ENCODE measurements at places on chromosomes 7 and 10.

DNA sequence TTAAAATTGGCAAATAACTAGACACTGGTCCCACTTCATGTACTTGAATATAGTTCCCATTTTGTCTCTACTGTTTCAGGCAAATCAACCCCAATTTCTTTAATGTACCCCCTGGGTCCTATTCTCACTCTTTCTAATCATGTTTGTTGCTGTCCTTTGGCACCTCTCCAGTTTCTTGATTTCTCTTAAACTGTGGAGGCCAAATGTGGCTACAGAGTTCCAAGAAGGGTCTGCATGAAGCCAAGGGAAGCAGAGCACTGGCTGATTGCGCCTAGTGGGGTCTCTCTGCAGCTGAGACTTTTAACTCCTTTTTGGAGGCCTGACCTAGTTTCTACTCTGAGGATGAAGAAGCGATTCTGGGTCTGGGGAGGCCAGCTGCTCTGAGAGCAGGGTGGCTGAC lies 6.7 kb upstream of the ADAM12 start:
- no peak for DNase-seq

DNA sequence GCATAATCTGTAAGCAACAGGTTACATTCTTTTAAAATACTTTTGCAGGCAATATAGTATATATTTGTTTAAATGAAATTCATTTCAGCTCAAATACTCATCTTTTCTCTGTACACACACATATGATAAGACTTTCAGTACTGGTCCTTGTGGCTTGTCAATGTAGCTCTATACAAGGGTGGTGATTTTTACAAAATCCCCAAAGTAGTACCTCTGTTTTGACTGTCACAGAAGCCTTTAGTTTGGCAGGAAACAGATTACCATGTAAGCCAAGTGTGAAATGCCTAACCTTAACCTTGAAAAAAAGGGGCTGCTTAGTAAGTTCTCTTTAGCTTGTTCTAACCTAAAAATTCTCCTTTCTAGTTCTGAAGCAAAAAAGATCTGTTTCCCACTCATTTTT lies 87.9 kb downstream of the KCND2 start:
- DNase-seq: no peak

- DNase-seq: no peak
Observed at GRCh38 chr10:90579602-90580242, 278.1 kb downstream of the HTR7 start.

GRCh38 chr7:149252378-149252777 lies 9.6 kb upstream of the ZNF783 start:
- no peak for DNase-seq

DNA sequence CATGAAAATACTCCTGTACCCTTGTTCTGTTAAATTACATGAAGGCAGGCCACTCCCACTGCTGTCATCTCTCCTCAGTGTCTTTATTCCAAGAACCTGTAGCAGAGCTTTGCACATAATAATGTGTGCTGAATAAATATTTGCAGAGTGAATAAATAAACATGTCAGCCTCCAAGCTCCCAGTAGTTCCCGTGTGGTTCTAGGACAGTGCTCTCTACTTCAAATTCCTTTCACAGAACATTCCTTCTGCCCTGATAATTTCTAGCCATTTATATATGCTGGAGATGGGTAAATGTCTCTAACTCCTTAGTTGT lies 20.3 kb upstream of the HYAL4 start:
- DNase-seq: no peak

DNA sequence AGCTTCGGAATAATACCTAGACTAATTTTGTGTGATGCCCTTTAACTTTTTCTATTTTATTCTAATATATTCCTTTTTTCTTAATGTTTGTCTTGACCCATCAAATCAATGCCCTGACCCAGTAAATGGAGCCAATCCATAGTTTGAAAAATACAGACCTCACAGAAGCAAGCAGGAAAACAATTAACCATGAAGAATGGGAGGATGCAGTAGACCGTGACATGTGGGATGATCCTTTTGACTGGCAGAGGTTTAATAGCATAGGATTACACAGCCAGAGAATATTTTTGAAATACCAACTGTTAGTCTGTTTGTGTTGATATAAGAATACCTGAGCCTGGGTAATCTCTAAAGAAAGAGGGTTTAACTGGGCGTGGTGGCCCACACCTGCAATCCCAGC lies 142.6 kb upstream of the NEBL start:
- DNase-seq: no peak

- no peak for DNase-seq
Observed at GRCh38 chr7:77276120-77276519, 76.5 kb upstream of the FGL2 start.

DNA sequence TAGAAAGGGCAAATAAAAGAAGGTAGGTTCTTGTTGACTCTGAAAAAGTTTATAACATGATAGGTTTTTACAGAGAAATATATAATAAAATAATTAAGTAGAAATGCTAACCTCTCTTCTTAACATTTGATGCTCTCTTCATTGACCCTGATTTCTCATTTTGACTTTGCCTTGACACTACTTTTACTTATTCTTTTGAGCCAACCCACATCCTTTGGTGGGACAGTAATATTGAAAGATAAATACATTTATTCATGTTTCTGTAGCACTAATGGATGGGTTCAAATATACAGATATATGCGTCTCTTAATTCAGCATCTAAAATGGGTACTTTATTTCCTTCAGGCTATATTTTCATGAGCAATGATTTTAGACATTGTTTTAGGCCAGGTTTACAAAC lies 34.4 kb downstream of the DDC start:
- DNase-seq: no peak

DNA sequence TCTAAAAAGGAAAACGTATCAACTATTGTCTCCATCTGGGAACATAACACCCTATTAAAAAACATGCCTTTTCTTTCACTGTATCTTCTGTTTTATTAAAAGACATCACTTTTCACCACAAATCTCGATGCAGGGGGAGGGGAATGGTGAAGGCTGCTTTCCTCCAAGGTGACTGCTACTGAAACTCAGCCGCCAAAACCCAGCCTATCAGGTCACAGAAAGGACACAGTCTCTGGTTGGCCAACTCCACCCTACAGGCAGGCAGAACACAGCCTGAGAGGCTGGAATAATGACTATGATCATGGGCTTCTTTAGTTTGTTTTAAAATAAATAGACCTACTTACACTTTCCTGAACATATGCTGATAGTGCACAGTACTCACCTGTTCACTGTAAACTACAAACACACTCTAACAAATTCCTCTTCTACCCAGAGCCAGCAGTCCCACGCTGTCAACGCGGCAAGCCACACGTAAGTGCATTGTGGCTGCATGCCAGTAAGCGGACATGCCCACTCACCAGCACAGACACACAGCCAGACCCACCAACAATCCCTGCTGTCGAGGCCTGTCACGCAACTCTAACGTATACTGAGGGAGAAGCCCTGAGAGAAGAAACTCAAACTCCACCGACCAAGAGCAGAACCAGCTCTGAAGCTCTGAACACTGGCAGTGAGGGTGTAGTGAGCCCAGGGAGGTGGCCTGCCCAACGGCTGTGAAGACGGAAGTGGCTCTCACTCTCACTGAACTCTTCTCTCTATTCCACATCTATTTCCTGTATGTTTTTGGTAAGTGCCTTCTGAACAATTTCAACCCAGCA lies 41.8 kb downstream of the NCAPG2 start:
- DNase-seq: no peak

GRCh38 chr7:134016223-134016941 lies 110.8 kb upstream of the LRGUK start:
- no peak for DNase-seq

DNA sequence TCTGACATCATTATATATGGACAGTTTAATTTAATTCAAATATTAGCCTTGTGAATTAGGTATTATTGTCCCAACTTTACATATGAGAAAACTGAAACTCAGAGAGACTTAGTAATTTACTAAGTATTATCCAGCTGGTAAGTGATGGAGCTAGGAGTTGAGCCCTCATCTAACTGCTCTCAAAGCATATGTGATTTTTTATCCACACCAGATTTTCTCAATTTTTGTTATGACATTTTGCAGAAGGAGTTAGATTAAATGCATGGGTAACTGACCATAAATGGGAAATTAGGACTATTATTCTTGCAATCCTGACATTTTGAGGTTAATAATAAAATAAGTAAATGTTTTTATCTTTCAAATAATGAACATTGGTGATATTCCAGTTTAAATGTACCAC lies 778.3 kb upstream of the SORCS1 start:
- DNase-seq: no peak

DNA sequence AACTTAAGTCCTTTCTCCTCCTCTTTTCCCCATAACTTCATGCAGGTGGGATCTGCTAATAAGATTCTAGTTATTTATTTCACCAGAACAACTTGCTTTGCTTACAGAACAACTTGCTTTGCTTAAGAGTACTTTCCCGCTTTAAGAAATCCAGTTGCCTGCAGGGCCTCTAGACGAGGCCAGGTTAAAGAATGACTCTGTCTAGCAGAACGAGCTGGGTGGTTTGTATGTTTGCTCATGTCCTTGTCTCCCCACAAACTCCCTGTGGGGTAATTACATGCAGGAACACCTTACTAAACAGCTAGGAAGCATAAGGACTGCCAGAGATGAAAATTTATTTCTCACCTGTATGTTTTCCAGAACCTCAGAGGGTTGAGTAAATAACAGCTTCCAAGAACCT lies 8.8 kb upstream of the FZD8 start:
- no peak for DNase-seq

GRCh38 chr10:79254333-79255006 lies 92.8 kb upstream of the PPIF start:
- no peak for DNase-seq

- no peak for DNase-seq
Observed at GRCh38 chr7:91285696-91286355, 21.6 kb downstream of the FZD1 start.

GRCh38 chr10:31698181-31698830 lies 230.3 kb downstream of the ARHGAP12 start:
- DNase-seq: no peak

DNA sequence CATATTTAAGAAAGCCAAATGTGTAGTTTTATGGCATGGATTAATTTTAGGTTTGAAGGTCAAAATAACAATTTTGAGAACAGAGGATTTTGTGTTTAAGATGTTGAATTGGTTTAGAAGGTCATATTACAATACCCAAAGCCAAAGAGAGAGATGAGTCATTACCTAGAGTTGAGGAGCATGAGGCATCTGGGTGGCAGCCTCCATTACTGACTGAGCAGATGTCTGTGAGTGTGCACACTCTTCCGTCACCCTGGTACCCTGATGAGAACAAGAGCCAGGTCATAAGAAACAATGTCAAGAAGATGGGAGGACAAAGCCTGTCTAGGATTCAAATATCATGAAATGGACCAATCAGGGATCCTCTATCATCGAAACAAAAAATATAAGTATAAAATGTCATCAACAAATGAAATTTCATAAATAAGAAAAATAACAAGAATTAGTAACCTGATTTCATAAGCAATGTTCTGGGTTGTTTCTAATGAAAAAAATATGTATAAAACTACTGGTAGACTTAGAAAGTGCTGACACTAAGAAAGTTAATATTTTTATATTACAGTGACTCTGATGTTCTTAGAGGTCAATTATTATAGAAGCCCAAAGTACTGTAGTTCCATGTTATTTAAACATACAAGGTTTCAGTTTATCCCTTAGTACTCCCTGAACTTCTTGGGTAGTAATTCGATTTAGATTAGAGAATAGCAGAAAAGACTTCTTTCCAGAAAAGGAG lies 20.0 kb downstream of the CUBN start:
- DNase-seq: no peak

GRCh38 chr7:32879460-32879859 lies 12.1 kb downstream of the KBTBD2 start:
- DNase-seq: no peak

DNA sequence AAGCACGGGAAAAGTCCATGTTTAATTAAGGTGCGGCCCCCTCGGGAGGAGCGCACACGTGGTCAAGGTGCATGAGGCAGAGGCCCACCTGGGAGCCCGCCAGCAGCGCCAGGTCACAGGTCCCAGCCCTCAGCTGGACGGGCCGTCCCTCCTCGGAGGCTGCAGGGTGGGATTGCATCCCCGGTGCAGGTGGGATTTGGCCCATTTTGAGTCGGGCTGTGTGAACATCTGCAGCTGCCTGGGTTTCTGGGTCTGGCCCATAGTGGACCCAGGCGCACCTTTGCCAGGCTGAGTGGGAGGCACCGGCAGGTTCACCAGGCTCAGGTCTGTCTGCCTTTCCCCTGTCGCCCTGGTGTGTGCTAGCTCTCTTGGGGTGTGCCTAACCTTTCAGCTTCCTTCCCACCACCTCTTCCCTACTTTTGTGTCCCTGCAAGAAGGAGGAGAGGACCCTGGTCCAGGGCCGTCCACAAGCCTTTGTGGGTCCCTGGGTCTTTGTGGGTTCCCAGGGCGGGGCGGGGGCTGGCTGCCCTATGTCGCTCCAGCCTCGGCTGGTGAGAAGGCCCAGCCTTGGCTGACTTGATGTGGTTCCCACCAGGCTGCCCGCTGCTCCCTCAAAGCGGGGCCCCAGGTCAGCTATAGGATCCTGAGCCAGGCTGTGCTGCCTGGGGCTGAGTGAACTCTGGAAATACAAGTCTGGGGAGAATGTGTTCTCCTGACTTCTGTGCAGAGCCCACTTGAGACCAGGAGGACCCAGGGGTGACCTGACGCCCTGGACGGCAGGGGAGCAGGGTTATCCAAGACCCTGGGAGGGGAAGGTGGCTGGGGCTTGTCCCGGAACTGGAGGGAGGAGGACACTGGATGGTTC lies 186.7 kb upstream of the SHH start:
- no peak for DNase-seq

DNA sequence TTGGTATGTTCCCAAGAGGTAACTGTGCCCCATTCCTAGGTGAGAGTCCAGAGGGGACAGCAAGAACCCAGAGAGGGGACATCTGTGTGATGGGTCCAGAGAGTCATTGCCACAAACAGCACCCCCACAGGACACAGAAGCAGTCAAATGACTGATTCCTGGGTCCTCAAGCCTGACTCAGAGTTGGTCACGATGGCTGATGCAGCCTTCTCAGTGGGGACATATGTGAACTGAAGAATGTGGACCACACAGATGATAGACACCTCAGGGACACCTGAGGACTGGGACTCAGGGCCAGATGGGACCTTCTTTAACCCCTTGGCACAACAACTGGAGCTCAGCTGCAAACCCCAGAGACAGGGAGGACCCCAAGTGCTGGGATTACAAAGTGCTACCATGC lies 96.5 kb downstream of the STRA8 start:
- DNase-seq: no peak

- no peak for DNase-seq
Observed at GRCh38 chr7:985915-986741, 3.1 kb downstream of the CYP2W1 start.
